T-helper 9 cell (primary cell): ENCODE measurements at places on chromosomes 3 and 15.

DNA sequence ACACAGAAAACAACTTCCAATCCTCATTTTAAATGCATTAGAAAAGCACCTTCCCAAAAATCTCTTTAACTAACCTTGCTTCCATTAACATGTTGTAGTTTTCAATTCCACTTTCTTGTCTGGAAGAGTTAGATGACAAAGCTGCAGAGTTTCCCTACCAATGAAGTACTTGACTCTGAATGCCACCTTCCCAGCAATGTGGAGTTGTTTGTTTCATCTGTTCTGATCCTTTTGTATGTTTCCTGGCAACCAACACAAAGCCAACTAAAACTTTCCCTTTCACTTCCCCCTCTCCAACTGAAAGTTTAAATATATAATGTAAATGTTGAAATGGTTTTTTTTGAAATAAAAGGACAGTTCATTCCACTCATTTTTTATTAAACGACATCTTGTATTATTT, at the start of gene WDR49:
Gene WDR49 (minus strand): TSS at position 183 of the 400 bp plus-strand sequence. CDS start 517 bp downstream, outside the sequence.
- no peak for DNase-seq

DNA sequence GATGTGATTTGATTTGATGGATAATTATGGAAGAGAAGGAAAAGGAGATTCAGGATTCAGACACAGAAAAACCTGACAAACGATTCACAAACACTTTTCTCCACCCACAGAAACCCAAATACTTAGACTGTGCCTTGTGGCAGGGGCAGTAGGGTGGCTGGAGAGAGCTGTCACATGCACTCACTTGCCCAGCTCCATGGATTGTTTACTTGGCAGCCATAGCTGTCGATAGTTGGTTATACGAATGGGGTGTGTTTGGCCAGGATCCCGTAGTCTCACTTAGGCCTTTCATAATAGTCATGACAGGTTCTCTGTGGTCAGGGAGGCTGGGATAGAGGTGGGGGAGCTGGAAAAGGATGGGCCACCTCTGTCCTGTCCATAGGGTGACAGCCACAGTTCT, 76.9 kb downstream of the CACNA1D start:
- DNase-seq, result no peak

DNA sequence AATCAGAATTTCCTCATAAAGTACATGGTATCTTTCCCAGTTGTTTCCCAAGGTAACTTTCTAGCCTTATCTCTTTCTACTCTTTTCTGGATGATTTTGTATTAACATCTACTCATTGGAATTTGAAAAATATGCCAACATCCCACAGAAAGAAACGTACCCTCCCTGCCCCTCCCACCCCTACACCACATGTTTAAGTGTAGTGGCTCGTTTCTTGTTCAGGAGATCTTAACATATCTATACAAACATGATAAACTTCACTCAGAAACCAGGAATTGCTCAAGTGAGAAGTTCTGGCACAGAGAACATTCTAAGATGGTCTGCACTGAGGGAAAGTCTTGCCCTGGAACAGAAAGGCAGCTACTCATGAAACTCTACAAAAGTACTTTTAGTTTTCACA, 404.7 kb downstream of the SOX2 start:
- no peak for DNase-seq

DNA sequence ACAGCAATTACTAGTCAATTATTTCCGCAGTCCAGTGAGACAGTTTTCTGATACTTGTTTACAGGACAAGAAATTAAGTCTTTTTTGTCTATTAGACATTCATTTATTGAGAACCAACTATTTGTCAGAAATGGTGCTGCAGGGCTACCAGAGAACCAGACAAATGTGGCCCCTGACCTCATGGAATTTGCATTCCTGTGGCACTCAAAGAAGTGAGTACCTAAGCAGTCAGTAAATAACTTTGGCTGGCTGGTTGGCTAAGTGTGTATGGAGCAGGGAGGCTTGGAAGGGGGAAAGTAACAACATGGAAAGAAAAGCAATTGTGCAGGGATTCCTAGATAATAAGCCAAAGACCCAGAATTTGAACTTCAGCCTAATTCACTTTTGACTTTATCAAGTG, 837.0 kb upstream of the CFAP20DC start:
- no peak for DNase-seq

- no peak for DNase-seq
Measured at GRCh38 chr3:57143886-57144459, 21.2 kb downstream of the IL17RD start.

DNA sequence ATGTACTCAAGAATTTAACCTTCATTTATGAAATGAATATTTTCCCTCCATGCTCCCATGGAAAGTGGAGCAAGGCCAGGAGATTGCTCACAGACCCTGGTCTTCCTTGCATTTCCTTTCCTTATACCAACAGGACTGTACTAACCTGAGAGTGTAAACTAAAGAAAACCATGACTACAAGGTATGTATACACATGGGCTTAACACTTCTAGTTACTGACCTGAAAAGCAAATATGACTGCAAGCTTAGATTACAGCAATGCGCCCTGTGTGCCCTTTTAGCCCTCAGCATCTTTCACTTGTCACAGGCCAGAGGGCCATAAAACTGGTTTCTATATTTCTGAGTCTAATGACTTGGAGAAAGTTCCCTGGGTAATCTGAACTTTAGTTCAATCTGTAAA, 52.1 kb downstream of the NEK10 start:
- no peak for DNase-seq

GRCh38 chr3:23550402-23550801, 255.4 kb upstream of the UBE2E1 start:
- DNase-seq, result no peak

DNA sequence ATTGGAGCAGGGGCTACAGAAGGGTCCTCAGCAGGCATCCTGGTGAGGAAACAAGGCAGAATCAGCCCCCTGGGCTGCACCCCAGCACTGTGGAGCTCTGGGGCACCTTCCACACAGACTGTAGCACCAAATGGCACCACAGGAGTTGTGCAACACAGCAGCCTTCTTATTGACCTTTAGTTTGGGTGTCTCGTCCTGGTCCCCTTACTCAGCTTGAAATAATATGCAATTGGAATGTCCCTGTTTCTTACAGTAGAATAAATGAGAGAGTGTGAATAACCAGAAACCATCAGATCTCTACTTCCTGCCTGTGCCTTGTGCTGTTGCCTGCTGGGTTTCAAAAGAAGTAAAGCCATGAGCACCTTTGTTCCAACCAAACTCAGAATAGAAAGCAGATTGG, 44.5 kb downstream of the RPLP1 start:
- DNase-seq, result no peak

DNA sequence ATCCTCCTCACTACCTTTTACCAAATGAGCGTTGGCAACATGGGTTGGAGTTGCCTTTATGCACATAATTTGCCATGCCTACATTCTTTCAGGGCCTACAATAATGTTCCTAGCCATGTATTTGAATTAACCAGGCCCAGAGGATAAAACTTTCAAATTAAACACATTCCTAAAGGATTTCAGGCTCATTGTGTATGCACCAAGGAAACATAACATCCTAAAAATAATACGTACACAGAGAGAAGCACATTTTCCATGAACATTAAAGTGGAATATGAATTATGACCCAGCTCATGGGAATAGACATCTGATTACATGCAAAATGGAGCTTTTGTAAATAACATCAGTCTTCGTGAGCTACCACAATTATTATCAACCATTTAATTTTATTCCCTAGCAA, 203.3 kb downstream of the RORA start:
- no peak for DNase-seq

DNA sequence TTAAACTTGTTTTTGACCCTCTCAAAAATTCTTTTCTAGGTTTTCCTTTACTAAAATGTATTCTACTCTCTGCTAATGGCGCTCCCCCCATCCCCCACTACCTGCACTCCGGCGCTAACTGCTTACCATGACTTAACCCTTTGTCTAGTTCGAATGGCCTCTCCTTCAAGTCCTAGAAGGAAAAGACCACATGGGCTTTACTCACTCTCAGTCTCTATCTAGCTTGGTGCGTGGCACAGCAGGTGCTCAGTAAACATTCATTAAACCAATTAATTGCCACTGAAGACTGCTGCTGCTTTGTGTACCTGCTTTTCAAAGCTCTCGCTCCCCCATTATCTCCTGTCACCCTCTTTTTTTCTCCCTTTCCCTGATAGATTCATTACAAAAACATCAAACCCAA, 457.7 kb upstream of the THRB start:
- no peak for DNase-seq

GRCh38 chr15:49721621-49722020, 100.8 kb downstream of the DTWD1 start:
- no peak for DNase-seq

- no peak for DNase-seq
Measured at GRCh38 chr3:138186221-138186620, 880 bp upstream of the ARMC8 start.

GRCh38 chr3:45771166-45771775, 25.1 kb downstream of the SLC6A20 start:
- DNase-seq, result no peak
